ENCODE measurements at places on chromosomes 6 and 20.

DNA sequence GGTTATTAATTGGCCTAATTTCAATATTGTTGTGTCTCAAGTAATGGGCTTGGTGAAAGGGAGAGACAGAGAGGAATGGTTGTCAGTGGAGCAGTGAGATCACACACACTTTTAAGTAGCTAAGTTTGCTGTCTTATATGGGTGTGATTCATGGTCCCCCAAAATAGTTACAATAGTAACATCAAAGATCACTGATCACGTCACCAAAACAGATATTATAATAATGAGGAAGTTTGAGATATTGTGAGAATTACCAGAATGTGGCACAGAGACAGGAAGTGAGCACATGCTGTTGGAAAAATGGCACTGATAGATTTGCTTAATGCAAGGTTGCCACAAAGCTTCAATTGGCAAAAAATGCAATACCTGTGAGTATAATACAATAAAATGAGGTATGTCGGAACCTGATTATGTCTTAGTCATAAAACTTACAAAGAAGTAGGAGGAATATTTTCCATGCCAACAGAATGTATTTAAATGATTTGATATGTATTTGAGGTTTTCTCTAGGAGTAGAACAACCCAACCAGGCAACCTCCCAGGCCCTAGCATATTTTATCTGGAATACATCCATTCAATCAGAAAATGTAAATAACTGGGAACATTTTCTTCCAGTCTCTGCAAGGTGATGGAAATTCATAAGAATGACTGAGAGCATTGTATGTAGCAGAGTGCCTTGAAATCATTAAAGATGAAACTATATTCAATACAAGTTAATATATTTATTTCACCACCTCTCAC, 167.8 kb downstream of the CARMIL1 start:
- DNase-seq: no peak

GRCh38 chr6:17932330-17932852, 55.0 kb downstream of the KIF13A start:
- peak; percentile 66 for DNase-seq

- DNase-seq: no peak
Measured at GRCh38 chr6:159108426-159108985, 60.7 kb upstream of the FNDC1 start.

DNA sequence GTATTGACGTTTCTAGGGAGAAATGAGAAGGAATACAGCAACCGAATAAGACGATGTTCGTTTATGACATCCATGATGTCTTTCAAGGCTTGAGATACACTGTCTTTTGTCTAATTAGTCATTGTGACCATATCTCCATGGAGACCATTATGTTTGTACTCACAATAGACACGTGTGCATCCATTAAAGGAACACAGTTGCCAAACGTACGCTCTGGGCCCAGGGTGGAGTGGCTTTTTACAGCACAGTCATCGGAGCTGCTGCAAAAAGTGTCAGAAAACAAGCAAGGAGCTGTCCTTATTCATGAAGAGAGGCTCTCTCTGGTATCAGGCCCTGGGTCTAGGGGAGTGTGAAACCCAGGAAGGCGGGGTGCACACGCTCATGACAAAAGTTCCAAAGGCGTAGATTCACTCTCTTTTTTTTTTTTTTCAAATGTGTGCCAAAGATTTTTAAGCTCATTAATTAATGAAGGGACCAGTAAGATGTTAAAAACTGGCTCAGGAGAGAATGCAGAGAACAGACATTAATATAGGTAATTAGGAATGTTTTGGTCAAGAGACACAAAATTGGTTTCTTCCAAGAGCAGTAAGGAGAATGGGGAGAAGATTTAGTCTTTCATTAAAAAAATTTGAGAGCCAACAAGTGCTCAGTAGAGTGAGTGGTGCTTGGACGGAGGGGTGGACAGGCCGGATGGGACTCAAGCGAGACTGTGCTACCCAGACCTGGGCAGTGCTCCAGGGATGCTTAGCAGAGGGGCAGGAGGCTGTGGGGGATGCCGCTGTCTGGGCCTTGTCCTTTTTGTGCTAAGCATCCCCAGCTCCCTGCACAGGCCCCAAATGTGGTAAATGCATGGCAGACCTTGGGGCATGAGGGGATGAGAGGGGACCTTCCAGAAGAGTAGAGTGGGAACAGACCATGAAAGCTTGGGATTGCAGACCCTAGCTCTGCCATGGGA, 34.9 kb upstream of the GTSF1L start:
- no peak for DNase-seq

DNA sequence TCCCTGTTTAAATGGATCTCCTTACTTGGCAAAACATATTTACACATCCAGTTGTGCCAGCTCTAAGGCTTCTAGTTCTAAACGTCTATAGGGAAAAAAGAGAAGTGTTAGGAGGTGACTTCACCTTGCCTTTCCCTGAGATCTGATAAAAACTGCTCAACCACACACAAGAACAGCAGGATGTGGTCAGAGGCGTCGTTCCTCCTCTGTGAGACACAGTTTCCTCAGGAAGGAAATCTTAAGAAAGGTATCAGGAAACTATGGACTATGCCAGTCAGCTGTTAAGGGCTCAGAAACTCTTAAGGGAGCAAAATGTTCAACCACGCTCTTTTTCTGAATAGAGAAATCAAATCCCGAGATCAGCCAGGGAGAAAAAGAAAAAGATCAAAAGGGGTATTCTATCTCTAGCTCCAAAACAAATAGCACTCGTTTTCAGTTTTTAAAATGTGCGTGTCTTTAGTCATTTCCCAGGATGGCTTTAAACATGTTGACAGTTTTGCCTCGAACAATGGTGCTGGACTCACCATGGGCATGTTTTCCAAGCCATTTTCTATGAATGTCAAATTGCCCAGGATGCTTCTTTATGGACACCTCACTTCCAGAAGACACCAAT, 154.5 kb downstream of the HACE1 start:
- DNase-seq: peak; percentile 85

DNA sequence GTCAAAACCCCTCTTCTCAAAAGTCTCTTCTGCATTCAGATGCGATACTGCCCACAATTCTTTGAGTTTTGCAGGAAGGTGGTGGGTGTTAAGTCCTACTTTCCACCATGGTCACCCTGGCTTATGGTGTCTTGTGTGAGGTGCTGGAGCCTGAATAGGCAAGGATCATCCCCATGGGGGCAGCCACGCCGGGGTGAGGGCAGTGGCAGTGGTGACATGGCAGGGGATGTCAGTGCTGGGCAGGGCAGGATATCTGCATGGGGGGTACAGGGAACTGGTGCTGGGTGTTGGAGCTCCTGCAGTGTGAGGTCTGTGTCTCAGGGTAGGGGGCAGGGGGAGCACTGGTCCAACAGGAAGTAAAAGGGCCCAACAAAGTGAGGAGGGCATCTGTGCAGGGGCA, 2.3 kb downstream of the MAS1 start:
- DNase-seq: no peak

DNA sequence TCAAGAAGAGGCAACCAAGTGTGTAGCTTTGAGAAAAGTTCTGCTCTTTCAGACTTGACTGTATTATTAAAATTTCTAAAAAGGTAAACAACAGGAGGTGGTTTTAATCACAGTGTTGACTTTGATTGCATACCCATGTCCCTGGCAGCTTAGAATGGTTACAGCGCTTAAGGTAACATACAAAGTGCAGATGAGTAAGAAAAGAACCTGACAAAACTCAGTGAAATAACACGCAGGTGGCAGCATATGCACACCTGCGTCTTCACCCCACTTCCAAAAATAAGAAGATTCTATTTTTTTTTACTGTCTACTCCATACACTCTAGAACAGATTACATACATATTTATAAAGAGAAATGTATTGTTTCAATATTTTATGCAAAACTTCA, 233.5 kb downstream of the GMPR start:
- DNase-seq: no peak

- no peak for DNase-seq
Measured at GRCh38 chr6:161271343-161272030, 2.4 kb downstream of the AGPAT4 start.

DNA sequence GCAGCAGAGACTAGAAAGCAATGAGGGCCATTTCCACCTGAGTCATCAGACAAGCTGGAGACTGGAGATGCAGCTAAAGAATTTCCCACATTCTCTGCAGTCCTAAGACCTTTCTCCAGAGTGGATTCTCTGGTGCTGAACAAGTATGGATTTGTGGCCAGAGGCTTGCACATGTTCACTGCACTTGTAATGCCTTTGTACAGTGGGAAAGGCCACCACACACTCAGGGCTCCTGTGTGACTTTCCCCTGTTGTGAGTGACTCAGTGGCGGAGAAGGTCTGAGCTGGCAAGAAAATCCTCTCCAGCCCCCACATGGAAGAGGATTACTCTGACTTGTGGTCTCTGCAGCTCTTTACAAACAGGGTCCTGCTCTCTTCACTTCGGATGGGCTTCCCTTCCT, 192.3 kb downstream of the C6orf118 start:
- DNase-seq: no peak

- peak; percentile 67 for DNase-seq
Measured at GRCh38 chr6:75449630-75450206, 43.9 kb downstream of the FILIP1 start.

DNA sequence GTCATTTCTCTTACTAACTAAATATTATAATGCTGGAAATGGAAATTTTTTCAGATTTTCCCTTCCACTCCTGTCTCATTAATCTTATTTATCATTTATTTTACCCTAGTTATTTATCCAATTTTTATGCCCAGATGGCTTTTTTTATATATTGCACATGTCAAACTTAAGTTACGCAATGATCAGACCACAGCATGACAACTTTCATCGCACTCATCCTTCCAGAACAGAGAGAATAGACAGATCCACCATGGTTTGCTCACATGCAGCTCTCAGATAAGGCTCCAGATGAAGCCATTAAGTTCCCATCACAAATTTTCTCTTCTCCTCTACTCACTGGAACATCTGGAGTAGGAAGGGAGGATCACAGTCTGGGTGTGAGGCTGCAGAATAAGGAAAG, 48.7 kb downstream of the MAP7 start:
- DNase-seq: peak; percentile 84

DNA sequence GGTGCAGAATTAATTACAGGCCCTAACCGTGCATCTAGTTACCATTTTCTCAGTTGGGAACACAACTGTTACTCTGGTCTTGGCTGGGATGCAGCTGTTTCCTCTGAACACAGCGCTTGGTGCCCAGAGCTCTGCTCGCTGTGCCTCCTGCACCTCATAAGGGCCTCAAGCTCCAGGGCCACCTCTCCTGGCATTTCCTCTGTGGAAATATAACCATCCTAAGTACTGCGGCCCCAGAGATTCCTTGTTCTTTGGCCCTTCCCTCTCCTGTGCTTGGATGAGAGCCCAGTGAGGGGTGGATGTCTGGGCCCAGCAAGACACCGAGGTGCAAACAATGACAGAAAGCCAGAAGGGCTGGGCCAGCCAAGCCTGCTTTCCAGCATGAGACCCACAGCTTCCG, 169.9 kb upstream of the CST7 start:
- DNase-seq: no peak

- no peak for DNase-seq
Measured at GRCh38 chr20:57292611-57293010, 26.2 kb upstream of the BMP7 start.

GRCh38 chr6:39980839-39981580, 46.7 kb upstream of the MOCS1 start:
- DNase-seq: peak; percentile 32

- no peak for DNase-seq
Measured at GRCh38 chr6:46521464-46521971, 30.3 kb upstream of the RCAN2 start.

- no peak for DNase-seq
Measured at GRCh38 chr6:34508425-34508824, 42.5 kb downstream of the PACSIN1 start.

GRCh38 chr20:31811198-31811597, 8.0 kb upstream of the MYLK2 start:
- DNase-seq: no peak
